Left ventricle myocardium inferior (tissue), 1 donor: ENCODE measurements at places on chromosomes 6 and 20. TPM values are rescaled to one million over a fixed set of nuclear protein-coding genes. Genes with fewer than 3 reads are reported as not detected.

PACSIN1 gene
- total RNA-seq: 15.2 TPM

FERMT1 gene
- total RNA-seq: 0.63 TPM

PXDC1 gene
- 25.2 TPM for total RNA-seq

FGD2 gene
- total RNA-seq: 6.0 TPM

LZTS3 gene
- total RNA-seq: 13.4 TPM

RGS17 gene
- 0.16 TPM for total RNA-seq

SALL4 gene
- 0.25 TPM for total RNA-seq

THBD gene
- 13.8 TPM for total RNA-seq

KHDC1 gene
- 1.1 TPM for total RNA-seq

KCNG1 gene
- 0.30 TPM for total RNA-seq

EPB41L1 gene
- total RNA-seq: 14.6 TPM

C6orf58 gene
- total RNA-seq: not detected

MOCS1 gene
- 28.6 TPM for total RNA-seq

AVP gene
- 0.38 TPM for total RNA-seq

E2F1 gene
- total RNA-seq: 1.2 TPM

TREML2 gene
- not detected for total RNA-seq

ZSCAN9 gene
- 9.7 TPM for total RNA-seq

PNLDC1 gene
- 0.33 TPM for total RNA-seq

ANGPT4 gene
- 0.05 TPM for total RNA-seq

BNIP5 gene
- not detected for total RNA-seq

TRIM40 gene
- total RNA-seq: not detected

UNC5CL gene
- 0.27 TPM for total RNA-seq

YIPF3 gene
- total RNA-seq: 69.9 TPM

MAFB gene
- total RNA-seq: 10.2 TPM

PSMB9 gene
- 13.4 TPM for total RNA-seq

ULBP2 gene
- 0.93 TPM for total RNA-seq

AHI1 gene
- 9.3 TPM for total RNA-seq

VIP gene
- total RNA-seq: 0.55 TPM

EBF4 gene
- total RNA-seq: 4.9 TPM

ARID1B gene
- total RNA-seq: 43.4 TPM

TUBB2B gene
- 1.4 TPM for total RNA-seq

CALHM5 gene
- 2.1 TPM for total RNA-seq

ZC2HC1B gene
- total RNA-seq: not detected

MOG gene
- 14.7 TPM for total RNA-seq

POM121L2 gene
- not detected for total RNA-seq
